ENCODE measurements at places on chromosomes 16 and 17.
A peak's percentile ranks its signal among the peaks of the same experiment; 100 is the strongest.

DNA sequence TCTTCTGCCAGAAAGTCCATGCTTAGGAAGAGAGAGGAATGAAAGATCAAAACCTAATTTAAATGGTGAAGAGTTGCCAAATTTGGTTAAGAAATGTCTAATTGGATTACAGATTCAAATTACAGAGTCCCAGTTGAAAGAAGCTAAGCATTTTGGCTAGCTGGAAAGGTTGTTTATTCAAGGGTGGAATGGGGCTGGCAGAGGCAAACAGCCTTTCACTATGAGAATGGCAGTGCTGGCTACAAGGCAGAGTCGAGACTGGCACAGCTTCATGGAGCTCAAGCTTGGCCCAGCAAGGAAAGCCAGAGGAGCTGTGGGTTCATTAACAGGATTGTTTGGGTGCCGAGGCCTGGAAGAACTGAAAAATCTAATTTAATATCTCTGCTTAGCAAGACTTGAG is 13.6 kb downstream of the MAP3K3 start:
- DNase-seq = no peak

- no peak for DNase-seq
Measured at GRCh38 chr16:82860071-82860470, 233.3 kb downstream of the CDH13 start.

DNA sequence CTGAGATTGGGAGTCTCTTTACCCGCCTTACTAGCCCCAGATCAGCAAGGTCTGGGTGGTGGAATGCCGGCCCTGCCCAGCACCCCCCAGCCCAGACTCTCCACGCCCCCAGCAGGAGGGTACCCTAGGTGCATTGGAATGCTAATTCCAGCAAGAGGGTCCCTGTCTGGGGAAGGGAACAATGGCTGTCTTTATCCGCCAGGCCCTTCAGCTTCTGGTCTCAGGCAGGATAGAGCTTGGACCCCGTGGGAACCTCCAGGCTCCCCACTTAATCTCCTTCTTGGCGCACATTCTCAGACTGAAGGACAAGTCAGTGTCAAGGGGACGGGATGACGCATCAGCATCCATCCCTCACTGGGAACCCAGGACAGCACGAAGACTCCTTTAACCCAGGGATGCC is 85.1 kb downstream of the LITAF start:
- DNase-seq = no peak

- DNase-seq = no peak
Measured at GRCh38 chr17:20094777-20095176, 85.6 kb downstream of the SPECC1 start.

DNA sequence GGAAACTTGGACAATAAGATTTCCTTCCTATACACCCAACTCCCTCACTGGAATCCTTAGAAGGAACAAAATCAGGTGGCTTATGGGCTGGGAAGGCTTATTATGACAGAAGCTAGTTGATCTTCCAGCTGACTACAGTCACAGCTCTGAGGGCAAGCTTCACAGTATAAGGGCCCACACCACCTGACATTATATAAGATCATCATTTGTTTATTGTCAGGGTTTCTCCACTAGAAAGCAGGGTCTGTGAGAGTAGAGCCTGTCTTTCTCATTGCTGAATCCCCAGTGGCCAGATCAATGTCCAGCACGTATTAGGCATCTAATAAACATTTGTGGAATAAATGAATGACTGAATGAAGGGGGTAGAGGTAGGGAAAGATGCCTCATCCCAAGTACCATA is 57.8 kb upstream of the PHOSPHO1 start:
- DNase-seq = no peak

GRCh38 chr17:20228860-20229259 is 219.7 kb downstream of the SPECC1 start:
- DNase-seq = no peak

- DNase-seq = peak; percentile 56
Measured at GRCh38 chr17:50865060-50865867, 890 bp downstream of the TOB1 start.

GRCh38 chr16:10206215-10206614 is 24.0 kb upstream of the GRIN2A start:
- DNase-seq = peak; percentile 28

- DNase-seq = no peak
Measured at GRCh38 chr17:75684924-75685323, 17.8 kb downstream of the SAP30BP start.

DNA sequence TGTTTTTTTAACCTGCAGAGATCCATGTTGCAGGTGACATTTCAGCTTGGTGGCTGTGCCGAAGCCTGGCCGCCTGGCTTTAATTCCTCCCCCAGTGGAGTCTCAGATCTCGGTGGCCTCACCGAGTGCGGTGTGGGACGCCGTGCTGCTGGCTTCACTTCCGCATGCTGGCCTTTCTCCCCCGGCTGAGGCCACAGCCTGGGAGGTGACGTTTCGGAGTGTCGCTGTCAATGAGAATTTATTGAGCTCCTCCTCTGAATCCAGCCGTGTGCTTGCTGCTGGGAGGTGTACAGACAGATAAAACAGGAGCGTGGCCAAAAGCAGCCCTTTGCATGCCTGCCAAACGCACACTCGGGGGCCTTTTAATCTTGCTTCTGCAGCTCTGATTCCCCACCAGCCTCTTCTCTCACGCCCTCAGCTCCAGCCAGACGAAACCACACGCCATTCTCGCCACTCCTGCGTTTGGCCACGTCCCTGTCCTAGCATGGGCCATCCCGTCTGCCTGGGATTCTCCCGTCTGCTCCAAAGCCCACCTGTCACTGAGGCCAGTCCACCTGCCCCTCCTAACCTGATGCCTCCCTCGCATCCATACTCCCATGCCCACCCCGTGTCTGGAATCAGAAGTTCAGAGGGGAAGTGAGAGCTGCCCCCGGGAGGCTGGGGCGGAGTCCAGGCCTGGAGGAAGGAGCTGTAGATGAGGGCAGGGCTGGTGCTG is 3.6 kb downstream of the GSE1 start:
- peak; percentile 85 for DNase-seq

GRCh38 chr16:4926928-4927327 is 10.0 kb downstream of the PPL start:
- DNase-seq = no peak

GRCh38 chr17:1729966-1730325 is 5.4 kb downstream of the WDR81 start:
- no peak for DNase-seq
